ENCODE measurements at places on chromosomes 16 and 17.

DNA sequence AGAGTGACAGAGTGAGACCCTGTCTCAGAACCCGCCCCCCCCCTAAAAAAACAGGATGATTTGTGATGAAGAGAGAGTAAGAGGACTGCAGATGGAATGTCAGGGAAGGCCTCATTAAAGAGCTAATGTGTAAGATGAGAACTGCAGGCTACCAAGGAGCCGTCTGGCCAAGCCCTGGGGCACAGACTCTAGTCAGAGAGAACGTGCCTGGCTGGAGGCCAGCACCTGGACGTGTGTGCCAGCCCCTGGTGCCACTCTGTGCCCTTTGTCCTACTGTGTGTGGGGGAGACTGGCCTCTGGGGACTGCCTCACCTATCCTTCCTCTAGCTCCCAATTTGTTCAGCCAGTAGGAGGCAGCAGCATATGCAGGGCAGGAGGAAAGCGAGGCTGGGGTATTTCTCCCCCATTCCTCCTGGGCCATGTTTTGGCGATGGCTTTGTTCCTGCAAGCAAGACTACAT lies 37.1 kb downstream of the KNOP1 start:
- no peak for DNase-seq

DNA sequence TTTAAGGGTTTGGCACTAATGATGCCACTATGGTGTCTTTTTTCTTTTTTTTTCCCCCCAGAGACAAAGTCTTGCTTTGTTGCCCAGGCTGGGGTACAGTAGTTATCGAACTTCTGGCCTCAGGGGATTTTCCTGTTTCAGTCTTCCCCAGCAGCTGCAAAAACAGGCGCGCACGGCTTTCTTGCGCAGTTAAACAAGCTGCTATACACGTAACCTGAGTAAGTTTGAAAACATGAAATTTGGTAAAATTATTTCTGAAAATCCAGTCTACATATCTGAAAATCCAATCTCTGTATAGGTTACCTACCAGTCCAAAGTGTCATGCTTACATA lies 11.8 kb downstream of the TEX14 start:
- no peak for DNase-seq

DNA sequence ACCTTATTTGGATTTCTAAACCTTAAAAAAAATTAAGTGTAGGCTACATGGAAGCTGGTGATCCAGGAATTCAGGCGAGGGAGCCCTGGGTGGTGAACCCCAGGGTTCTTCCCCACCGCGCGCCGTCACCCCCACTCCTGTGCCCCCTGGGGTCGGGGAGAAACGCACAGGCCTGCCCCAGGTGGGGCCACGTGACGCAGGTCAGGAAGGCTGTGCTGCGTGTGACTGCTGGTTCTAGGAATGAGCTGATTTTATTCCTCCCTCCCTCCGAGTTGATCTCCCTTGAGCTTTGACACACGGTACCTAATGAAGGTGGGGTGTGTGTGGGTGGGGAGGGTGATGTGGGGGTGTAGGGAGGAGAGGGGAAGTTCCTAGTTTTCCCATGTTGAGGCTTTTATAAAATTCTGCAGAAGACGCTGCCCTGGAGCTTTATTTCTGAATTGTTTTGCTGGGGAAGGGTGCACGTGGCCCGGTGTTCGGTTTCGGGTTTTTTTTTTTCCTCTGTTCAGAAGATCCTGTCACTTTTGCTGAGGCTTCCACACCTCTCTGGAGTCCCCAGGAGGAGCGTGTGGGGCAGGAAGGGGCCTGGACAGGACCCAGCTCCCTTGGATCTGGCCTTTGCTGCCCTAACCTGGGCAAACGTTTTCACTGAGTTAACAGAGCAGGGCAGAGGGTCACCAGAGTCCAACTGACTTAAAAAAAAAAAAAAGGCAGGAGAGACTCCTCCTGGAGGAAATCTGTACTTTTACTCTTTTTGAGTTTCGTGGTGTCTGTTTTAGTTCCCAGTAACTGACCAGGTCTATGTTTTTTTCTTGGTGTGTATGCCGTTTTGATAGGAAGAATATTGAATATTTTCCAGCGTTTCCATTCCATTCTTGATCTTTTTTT lies 55.8 kb upstream of the GSE1 start:
- no peak for DNase-seq

GRCh38 chr16:6726621-6727020 lies 606.0 kb upstream of the RBFOX1 start:
- DNase-seq: no peak

- no peak for DNase-seq
Measured at GRCh38 chr17:18187226-18187625, 3.6 kb downstream of the ALKBH5 start.

DNA sequence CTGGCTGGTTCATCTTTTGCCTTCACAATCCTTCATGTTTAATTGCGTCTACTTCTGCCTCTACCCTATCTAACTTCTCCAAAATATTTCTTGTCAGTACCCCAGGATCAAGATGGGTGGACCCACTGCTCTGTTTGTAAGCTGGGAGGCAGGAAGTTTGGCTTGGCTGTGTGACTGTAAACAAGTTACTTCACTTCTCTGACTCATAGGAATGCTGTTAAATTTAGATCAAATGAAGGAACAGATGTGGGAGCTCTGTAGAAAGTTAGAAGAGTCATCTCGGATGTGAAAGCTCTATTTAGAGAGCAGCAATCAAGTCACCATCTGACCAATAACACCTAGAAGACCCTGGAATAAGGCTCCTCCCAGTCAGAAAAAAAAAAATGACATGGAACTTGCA lies 55.2 kb upstream of the MRTFB start:
- no peak for DNase-seq

GRCh38 chr16:48583075-48584065 lies 26.6 kb downstream of the N4BP1 start:
- DNase-seq: no peak

DNA sequence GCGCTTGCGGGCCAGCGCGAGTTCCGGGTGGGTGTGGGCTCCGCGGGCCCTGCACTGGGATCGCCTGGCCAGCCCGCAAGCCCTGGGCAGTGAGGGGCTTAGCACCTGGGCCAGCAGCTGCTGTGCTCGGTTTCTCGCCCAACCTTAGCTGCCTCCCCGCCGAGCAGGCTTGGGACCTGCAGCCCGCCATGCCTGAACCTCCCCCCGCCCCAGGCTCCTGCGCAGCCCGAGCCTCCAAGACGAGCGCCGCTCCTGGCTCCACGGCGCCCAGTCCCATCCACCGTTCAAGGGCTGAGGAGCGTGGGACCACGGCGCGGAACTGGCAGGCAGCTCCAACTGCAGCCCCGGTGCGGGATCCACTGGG lies 12.3 kb upstream of the ZFP90 start:
- no peak for DNase-seq

- DNase-seq: no peak
Measured at GRCh38 chr17:15947271-15947670, 2.3 kb downstream of the ADORA2B start.

DNA sequence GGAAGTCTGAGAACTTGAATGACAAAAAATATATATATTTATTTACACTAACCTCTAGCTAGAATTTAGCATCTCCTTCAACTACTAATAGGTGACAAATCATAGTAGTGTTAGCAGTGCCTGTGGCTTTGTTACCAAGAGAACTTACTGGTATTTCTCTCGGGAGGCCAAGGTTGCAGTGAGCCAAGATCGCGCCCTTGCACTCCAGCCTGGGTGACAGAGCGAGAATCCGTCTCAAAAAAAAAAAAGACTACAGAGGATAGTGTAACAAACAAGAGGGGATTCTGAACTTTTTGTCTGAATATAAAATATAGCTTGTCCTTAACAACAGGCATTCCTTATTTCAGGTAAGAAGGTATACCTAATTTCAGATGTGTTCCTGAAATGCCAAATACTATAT lies 1.3 kb upstream of the SUZ12 start:
- DNase-seq: no peak

GRCh38 chr17:12463102-12463501 lies 202.6 kb upstream of the MYOCD start:
- no peak for DNase-seq

GRCh38 chr17:10370016-10370608 lies 2.7 kb downstream of the MYH13 start:
- DNase-seq: no peak

DNA sequence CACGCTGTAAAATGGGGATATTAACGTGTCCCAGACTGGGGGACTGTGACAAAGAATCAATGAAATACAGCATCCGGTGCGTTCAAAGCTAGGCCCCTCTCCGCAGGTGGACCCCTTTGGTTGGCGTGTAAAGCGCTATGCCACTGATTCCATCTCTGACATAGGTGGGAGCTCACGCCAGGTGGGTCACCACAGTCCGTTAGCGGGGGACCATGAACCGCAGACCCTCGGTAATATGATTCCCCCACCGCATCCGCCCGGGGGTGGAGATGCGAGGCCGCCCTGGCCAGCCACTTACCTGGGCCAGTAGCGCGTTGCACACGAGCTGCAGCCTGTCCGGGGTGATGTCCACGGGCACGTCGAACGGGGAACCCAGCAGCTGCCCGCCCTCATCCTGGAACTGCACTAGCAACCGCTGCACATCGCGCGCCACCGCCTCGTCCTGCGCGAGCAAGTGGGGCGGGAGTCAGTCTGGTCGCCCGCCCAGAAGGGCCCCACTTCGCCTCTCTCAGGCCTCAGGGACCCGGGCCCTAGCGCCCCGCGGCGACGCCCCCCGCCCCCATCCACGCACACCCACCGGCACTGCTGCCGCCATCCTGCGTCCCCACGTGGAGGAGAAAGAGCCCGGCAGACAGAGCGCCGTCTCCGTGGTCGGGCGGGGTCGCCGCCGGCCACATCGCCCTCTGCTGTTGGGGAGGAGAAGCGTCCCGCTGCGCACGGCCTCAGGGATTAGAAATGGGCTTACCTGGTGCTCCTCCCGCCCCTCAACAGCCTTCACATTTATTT lies at the start of gene NLE1:
Gene NLE1, minus strand, starts transcription at position 623 of the 786 bp plus-strand sequence. Its CDS starts 28 bp downstream, at position 595.
- peak; percentile 88 for DNase-seq

GRCh38 chr17:55909776-55910175 lies 158.9 kb downstream of the PCTP start:
- DNase-seq: no peak

DNA sequence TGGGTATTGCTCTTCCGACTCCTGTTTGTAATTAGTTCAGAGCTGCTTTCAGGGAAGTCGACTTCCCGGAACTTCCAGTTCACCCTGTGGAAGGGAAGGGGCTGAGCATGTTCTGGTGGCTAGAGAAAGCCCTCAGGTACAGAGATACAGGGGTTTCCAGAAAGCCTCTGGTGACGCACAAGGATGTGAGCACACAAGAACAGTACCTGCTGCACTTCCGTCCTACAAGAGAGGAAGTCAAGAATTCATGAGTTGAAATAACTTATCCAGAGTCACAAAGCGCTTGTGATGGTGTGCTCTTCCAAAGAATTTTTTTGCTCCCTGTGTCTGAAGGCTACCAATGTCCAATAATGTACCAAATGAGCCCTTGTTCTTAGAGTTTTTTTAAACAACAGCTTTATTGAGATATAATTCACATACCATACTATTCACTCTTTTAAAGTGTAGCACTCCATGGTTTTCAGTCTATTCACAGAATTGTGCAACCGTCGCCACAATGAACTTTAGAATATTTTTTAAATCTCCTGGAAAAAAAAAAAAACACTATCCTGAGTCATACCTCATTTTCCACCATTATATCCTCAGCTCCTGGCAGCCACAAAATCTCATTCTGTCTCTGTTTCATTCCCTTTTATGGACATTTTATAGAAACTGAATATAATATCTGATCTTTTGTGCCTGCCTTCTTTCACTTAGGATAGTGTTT lies 327.6 kb downstream of the CDH13 start:
- no peak for DNase-seq

DNA sequence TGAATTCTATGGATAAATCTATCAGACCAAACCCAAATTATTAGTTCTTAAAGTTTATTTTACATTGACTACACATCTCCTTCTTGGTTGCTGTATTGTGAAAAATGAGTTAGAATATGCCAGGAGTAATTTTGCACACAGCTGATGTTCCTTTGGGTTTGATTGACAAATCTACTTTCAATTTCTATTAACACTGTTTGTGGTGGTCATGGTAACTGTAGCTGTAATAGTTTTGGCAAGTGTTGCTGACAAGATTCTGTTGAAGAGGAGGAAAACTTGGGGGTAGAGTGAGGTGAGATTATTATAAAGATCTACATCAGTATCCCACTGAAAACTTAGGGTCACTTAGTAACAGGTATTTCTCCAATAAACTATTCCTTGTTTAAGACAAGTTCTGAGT lies 30.3 kb downstream of the MRTFB start:
- DNase-seq: no peak

- no peak for DNase-seq
Measured at GRCh38 chr17:10337976-10338375, 34.8 kb downstream of the MYH13 start.

- no peak for DNase-seq
Measured at GRCh38 chr17:67531291-67531690, 154.2 kb downstream of the PITPNC1 start.

DNA sequence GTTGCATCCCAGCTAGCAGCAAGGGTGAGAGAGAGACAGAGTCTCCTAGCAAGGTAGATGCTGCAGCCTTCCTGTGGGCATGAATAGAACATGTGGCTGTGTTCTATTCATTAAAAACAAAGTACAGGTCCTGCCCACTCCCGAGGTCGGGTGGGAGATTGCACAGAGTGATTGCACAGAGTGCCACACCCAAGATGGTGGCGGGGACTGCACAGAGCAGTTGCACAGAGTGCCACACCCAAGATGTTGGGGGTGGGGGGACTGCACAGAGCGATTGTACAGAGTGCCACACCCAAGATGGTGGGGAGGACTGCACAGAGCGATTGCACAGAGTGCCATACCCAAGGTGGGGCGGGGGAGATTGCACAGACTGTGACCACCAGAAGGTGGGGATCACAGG lies 410.8 kb upstream of the EEF2KMT start:
- DNase-seq: no peak

- DNase-seq: peak; percentile 30
Measured at GRCh38 chr17:35849469-35850348, 19.0 kb downstream of the HEATR9 start.

DNA sequence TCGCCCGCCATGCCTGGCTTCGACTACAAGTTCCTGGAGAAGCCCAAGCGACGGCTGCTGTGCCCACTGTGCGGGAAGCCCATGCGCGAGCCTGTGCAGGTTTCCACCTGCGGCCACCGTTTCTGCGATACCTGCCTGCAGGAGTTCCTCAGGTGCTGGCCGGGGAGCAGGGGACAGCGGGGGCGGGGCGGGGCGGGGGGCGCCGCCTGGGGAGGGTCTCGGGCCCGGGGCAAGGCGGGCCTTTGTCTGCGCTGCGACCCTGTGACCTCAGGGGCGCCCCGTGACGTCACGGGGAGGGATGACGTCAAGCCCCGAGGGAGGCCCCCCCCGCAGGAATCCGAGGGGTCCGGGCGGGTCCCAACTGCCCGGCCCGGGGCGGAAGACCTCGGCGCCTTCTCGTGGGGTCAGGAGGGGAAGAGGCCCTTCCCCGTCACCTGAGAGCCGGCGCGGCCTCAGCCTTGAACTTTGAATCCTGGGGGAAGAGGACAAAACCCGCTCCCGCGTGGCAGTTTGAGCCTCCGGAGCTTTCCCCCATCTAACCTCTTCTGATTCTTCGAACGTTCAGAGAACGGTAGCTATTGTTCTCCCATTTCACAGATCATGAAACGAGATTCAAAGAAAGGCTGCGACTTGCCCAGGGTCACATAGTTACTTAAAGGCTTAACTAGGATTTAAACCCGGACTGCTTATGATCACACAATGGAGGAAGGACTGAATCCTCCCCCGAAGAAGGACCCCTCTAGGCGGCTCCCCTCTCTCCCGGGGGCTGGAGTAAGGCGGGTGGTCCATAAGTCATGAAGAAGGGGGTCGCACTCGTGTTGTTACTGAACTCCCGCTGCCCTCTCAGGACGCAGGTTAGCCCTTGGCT lies 527 bp downstream of the TRAF4 start:
- DNase-seq: no peak

- no peak for DNase-seq
Measured at GRCh38 chr16:85695196-85696128, 6.7 kb upstream of the GINS2 start.
